Endothelial cell of umbilical vein (primary cell): ENCODE measurements at places on chromosomes 12 and 14. TPM values are rescaled to one million over a fixed set of nuclear protein-coding genes. Genes with fewer than 3 reads are reported as not detected.

CHGA gene
- total RNA-seq = not detected in 2 replicates

BEGAIN gene
- 0.46 and 0.49 TPM in 2 replicates for total RNA-seq

OS9 gene
- total RNA-seq = 188 and 212 TPM in 2 replicates

SERPINA1 gene
- total RNA-seq = not detected in 2 replicates

CACNA2D4 gene
- 0.51 and 0.73 TPM in 2 replicates for total RNA-seq

ENDOU gene
- total RNA-seq = not detected in 2 replicates

CACNA1C gene
- not detected in 2 replicates for total RNA-seq

DAD1 gene
- total RNA-seq = 299 and 304 TPM in 2 replicates

TSPAN19 gene
- total RNA-seq = not detected in 2 replicates

NAA25 gene
- total RNA-seq = 25.5 and 26.6 TPM in 2 replicates

ITGA7 gene
- total RNA-seq = 0.84 and 1.0 TPM in 2 replicates

- H3K36me3 ChIP-seq = no peaks in the 10 kb centered on the region
- H3K4me3 ChIP-seq = no peak overlapping the region
- H3K4me1 ChIP-seq = peaks cover 43% of the 10 kb centered on the region
- H3K27me3 ChIP-seq = no peaks in the 10 kb centered on the region
These were observed 46.2 kb downstream of the RPH3A start for GRCh38 chr12:112837629-112838197.

DNA sequence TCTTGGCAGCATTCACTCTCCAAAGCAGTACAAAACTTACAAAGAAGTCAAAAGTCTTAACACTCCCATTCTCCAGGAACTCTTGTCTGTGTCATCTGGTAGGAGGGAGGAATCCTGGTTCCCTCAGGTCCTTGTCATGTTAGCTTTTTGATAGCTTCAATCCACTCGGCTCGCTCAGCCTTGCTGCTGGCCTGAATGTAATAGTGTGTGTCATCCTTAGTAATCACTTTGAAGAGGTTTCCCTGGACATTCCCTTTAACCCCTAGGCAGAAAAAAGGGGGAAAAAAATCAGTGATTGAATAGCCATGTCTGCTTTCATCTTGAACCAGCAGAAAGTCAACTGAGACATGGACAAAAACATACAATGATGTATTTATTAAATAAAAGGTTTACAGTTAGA, 24.8 kb downstream of the PLEK2 start:
- H3K4me3 ChIP-seq = no peak overlapping the region
- no peaks in the 10 kb centered on the region for H3K4me1 ChIP-seq
- DNase-seq = no peak

DNA sequence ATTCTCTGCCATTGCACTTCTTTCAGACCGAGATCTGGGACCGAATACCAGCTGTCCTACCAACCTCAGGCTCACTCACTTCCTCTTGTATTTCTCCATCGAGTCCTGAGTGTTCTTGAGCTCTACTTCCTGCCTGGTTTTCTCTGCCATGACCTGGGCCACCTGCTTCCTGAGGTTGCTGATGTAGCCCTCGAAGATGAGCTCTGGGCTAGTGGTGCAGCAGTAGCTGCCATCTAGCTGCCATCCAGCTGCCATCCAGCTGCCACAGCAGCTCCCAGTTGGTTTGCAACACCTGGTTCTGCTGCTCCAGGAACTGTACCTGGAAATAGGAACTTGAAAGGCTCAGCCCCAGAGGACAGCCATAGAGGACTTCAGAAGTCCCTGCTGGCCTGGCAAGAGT, 15.0 kb upstream of the KRT73 start:
- no peak overlapping the region for H3K27ac ChIP-seq
- no peaks in the 10 kb centered on the region for H3K4me1 ChIP-seq
- H3K4me3 ChIP-seq = no peak overlapping the region
- no peaks in the 10 kb centered on the region for H3K36me3 ChIP-seq
- H3K27me3 ChIP-seq = peaks cover 6% of the 10 kb centered on the region

DNA sequence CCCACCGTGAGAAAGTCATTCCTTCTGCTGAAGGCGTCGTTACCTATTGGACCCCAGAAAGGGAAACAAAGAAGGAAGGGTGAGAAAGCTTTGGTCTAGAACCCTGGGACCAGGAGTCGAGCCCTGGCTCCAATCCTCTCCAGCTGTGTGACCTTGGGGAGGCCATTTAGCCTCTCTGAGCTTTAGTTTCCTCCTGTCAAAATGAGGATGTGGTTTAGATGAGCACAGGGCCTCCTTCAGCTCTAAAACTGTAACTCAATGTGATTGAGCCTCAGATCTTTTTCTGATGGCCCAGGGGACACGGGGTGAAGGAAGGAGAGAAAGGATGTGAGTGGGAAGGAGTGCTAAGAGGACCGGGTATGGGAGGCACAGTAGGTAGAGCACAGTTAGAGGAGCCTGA, 7.7 kb downstream of the JDP2 start:
- peaks cover 3% of the 10 kb centered on the region for H3K4me1 ChIP-seq
- no peak overlapping the region for H3K27ac ChIP-seq
- H3K36me3 ChIP-seq = no peaks in the 10 kb centered on the region
- H3K4me3 ChIP-seq = no peak overlapping the region

GRCh38 chr12:23055004-23055403, 430.0 kb downstream of the ETNK1 start:
- H3K4me3 ChIP-seq = no peak overlapping the region
- no peaks in the 10 kb centered on the region for H3K36me3 ChIP-seq
- H3K4me1 ChIP-seq = no peaks in the 10 kb centered on the region
- DNase-seq = peak; percentile 4
- no peaks in the 10 kb centered on the region for H3K27me3 ChIP-seq

DNA sequence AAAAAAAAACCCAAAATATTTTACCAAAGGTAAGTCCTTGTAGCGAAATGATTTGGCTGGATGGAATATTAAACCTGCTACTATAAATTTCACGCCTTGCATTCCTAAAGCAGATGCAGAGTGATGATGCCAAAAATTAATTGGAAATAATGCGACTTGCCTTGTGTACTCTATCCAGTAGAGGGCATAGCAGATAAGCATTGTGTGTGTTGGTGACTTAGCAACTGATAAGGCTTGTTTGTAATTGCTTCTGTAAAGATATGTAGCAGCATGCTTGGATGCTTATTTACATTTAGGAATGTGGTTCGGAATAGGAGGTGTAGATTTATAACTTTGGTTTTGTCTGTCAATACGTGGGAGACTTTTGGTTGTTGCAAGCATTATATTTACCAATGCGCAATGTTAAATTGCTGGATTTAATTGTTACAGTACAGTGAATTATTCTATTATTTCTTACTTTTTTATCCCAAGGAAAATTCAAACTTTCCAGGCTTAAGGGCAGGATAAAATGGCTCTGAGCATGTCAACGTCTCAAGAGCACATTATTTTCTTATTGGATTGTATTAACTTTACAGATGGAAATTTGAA, 80.5 kb downstream of the TMEM260 start:
- H3K4me3 ChIP-seq = no peak overlapping the region
- H3K36me3 ChIP-seq = no peaks in the 10 kb centered on the region
- no peaks in the 10 kb centered on the region for H3K27me3 ChIP-seq
- H3K27ac ChIP-seq = no peak overlapping the region
- peak; percentile 61 for DNase-seq
- H3K4me1 ChIP-seq = no peaks in the 10 kb centered on the region

DNA sequence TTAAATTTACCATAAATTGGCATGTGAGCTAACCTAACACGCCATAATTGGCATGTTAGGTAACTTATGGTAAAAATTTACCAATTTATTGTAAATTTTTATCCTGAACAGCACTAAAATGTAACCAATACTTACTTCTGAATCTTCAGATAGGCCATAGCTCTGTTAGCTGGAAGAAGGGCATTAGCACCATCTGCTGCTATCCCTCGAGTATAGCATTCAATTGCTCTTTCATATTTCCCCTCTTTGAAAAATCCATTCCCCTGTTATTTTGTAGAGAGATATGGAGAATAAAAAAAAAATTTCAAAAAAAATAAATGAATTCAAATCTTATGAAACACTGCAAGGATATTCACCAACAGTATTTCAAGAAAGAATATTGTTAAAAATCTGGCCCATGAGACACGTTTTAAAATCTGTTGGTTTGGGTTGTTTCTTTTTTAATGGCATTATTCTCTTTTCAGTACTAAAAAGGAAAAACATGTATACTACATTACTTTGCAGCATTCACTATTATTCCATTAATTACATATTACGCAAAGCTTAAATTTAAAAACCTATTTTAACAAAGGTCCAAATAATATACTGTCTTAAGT, 19.1 kb downstream of the RPAP3 start:
- peak; percentile 54 for DNase-seq
- H3K4me3 ChIP-seq = no peak overlapping the region
- H3K4me1 ChIP-seq = no peaks in the 10 kb centered on the region
- no peaks in the 10 kb centered on the region for H3K27me3 ChIP-seq
- peaks cover 6% of the 10 kb centered on the region for H3K36me3 ChIP-seq

GRCh38 chr12:25695574-25695973, 142.5 kb upstream of the LMNTD1 start:
- no peak overlapping the region for H3K27ac ChIP-seq
- H3K36me3 ChIP-seq = no peaks in the 10 kb centered on the region
- H3K4me1 ChIP-seq = peaks cover 26% of the 10 kb centered on the region

DNA sequence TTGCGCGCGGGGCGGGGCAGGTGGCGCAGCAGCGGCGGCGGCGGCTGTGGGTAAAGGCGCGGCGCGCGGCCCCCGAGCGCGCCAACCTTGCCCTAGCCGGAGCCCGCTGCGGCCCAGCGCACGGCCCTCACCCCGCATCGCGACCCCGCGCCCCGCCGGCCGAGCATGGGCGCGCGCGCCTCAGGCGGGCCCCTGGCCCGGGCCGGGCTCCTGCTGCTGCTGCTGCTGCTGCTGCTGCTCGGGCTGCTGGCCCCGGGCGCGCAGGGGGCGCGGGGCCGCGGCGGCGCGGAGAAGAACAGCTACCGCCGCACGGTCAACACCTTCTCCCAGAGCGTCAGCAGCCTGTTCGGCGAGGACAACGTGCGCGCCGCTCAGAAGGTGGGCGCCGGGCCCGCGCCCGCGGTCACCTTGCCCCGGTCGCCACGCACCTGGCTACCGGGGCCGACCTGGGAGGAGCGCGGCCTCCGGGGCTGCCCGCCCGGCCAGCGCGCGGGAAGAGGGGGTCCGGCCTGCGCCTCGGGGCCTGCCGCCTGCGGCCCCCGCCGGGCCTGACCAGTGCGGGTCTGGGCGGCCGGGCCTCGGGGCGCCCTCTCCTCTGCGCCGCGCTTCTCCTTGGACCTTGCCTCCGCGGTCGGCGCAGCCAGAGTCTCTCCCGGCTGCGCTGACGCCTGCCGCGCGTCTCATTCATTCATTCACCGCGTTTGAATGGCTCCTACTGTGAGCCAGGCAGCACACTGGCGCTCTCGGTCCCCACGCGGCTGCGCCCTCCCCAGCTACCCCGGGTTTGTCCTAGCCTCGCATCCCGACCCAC, at the start of gene BRI3BP:
Gene BRI3BP, plus strand, starts transcription at position 20 of the 811 bp plus-strand sequence. Its CDS starts 146 bp downstream, at position 166.
- H3K4me1 ChIP-seq = peaks cover 18% of the 10 kb centered on the region
- no peaks in the 10 kb centered on the region for H3K27me3 ChIP-seq
- H3K27ac ChIP-seq = no peak within 1 kb of the TSS
- H3K4me3 ChIP-seq = peak within 1 kb of the TSS; percentile 78
- no peaks in the 10 kb centered on the region for H3K36me3 ChIP-seq

DNA sequence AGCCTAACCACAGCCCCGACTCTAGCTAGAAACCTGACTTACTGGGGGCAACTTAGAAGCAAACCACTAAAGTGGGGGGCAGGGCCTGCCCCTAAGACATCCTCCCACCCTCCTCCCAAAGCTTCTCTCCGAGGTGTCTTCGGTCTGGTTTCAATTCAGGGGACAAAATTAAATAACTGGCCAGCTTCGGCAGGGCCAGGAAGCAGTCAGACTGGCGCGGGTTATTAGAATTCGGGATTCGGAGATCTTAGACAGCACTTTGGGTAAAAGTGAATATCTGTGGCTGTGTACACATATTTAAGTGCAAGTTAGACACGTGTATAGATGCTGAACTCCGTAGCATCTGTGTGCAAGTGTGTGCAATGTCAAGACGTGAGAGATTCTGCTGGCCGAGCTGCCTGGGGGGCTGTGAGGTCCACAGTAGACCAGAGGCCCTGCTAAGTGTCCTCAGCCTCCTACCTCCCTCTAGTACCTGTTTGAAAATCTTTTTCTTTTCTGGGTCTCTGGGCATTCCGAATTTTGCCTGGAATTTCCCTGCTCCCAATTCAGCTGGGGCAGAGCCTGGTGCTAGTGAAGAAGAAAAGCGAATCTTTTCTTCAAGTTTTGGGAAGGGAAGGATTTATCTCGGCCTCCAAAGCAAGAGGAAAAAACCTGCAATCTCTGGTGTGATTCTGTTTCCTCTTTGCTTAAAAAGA, 4.0 kb upstream of the HOXC10 start:
- peaks cover 91% of the 10 kb centered on the region for H3K27me3 ChIP-seq
- H3K27ac ChIP-seq = no peak overlapping the region
- DNase-seq = no peak
- no peaks in the 10 kb centered on the region for H3K4me1 ChIP-seq

GRCh38 chr12:119631930-119632678, 35.8 kb upstream of the PRKAB1 start:
- no peaks in the 10 kb centered on the region for H3K36me3 ChIP-seq
- DNase-seq = no peak
- H3K4me3 ChIP-seq = no peak overlapping the region
- H3K4me1 ChIP-seq = no peaks in the 10 kb centered on the region
- no peak overlapping the region for H3K27ac ChIP-seq

GRCh38 chr14:97074456-97074855, 277.3 kb downstream of the VRK1 start:
- H3K4me1 ChIP-seq = no peaks in the 10 kb centered on the region
- no peaks in the 10 kb centered on the region for H3K36me3 ChIP-seq
- H3K27ac ChIP-seq = no peak overlapping the region
- no peaks in the 10 kb centered on the region for H3K27me3 ChIP-seq

DNA sequence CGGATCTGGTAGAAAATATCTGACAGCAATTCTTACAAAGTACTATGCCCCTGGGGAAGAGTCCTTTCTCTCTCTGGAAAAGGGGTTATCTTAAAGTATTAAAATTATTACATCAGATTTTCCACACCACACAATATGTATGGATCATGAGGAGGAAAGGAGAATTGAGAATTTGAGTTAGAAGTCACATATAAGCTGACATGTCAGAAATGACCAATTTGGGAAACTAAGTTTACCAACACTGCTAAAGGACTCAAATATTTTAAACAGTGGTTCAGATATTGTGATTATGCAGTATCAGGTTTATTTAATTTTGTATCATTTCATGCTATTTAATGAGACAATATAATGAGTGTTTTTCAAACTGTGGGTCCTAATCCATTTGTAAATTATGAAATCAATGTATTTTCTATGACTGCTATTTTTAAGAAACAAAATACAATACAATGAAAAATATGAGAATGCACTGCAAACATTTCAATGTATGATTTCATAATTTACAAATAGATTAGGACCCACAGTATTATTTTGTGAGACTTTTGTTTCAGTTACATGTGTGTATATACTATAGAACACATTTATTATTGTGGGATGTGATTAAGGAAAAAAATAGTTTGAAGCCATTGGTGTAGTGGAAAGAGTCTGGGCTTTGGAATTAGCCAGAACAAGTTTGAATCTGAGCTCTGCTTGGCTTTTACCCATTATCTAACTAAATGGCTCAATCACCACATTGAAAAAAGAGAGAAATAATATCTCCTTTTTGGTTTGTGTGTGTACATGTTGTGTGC, 1.8 kb upstream of the INSM2 start:
- peaks cover 17% of the 10 kb centered on the region for H3K4me1 ChIP-seq
- H3K36me3 ChIP-seq = no peaks in the 10 kb centered on the region
- H3K4me3 ChIP-seq = no peak overlapping the region
- no peak for DNase-seq

GRCh38 chr14:74630881-74631690, 19.0 kb upstream of the LTBP2 start:
- H3K36me3 ChIP-seq = no peaks in the 10 kb centered on the region
- no peak for DNase-seq
- H3K27me3 ChIP-seq = no peaks in the 10 kb centered on the region
- no peak overlapping the region for H3K4me3 ChIP-seq
- H3K27ac ChIP-seq = no peak overlapping the region
- peaks cover 4% of the 10 kb centered on the region for H3K4me1 ChIP-seq

GRCh38 chr14:80678436-80678835, 263.1 kb downstream of the CEP128 start:
- H3K4me1 ChIP-seq = no peaks in the 10 kb centered on the region
- no peak for DNase-seq
- no peak overlapping the region for H3K4me3 ChIP-seq
- no peaks in the 10 kb centered on the region for H3K36me3 ChIP-seq
- H3K27me3 ChIP-seq = no peaks in the 10 kb centered on the region
